ENCODE measurements at places on chromosomes 5 and 9.

- peak; percentile 15 for DNase-seq
Observed at GRCh38 chr9:70484232-70485130, 70.0 kb upstream of the KLF9 start.

GRCh38 chr5:155015239-155015638 lies 1.7 kb downstream of the KIF4B start:
- DNase-seq = no peak

- no peak for DNase-seq
Observed at GRCh38 chr5:2538169-2538568, 213.3 kb downstream of the IRX2 start.

DNA sequence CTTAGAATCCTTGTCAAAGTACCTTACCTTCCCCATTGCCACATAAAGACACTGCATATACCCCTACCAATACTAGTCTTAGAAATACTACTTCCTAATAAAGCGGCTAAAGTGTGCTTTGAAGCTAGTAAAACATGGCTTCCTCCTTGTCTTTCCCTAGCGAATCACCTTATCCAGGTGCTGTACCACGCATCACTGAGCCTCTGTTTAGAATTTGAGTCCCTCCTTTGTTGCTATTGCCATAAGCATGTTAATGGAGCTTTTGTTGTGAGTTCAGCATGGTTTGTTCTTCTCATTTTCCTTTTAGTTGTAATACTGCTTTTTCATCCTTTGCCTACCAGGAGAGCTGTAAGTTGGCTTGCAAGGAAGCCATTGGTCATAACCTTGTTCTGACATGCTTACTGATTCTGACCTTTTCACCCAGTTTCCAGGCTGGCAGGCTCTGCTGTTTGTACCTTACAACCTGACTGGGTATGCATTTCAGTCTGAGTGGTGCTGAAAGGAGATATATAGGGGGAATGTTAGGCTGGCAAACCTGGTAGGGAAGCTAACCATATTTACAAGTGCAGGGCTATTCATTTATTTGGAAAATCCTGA lies 49.8 kb downstream of the LMNB1 start:
- no peak for DNase-seq

DNA sequence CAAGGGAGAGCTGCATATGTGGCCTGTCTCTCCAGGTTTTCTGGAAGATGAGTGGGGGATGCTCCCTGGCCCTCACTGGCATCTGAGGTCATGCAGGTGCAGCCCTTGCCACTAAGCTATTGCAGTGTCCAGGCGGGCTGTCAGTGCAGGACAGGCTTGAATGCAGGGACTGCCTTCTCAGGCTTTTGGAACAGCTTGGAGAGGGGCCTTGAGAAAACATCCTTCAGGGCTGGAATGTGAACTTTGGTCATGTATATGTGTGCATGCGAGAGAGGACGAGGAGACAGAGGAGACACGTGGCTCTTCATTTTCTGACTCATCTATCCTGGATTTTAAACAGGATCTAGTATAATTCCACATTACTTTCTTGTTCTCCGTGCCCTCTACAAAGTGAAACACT lies 90.3 kb downstream of the MACROH2A1 start:
- DNase-seq = no peak

GRCh38 chr9:106877345-106877744 lies 14.4 kb downstream of the ZNF462 start:
- no peak for DNase-seq

DNA sequence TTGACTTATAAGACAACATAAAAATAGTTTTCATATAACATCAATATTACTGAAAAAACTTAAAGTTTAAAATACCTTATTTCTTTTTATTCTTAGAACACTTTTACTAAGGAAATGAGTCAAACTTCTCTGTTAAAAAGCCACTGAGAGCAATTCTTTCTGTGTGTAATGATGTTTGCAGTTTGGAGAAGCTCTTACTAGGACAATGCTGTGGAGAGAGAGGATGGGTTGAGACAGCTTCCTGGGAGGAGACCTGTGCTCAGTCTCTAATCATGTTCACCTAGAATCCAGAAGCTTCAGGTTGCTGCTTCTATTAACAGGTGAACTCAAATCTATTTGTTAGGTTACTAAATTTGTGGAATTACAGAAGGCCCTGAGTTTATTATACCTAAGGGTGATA lies 198.5 kb downstream of the DNAH5 start:
- DNase-seq = no peak

DNA sequence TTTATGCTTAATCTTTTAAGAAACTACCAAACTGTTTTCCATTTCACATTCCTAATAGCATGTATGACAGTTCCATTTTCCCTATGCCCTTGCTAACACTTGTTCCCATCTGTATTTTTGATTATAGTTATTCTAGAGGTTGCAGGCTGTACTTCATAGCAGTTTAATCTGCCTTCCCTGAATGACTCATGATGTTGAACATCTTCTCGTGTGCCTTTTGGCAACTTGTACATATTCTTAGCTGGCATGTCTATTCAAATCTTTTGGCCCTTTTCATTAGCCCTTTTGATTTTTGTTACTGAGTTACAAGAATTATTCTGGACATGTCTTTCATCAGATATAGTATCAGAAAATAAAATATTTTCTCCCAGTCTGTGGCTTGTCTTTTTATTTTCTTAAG lies 320.3 kb downstream of the DIRAS2 start:
- no peak for DNase-seq

GRCh38 chr9:132557159-132557558 lies 25.2 kb upstream of the BARHL1 start:
- no peak for DNase-seq

- DNase-seq = no peak
Observed at GRCh38 chr9:106960258-106960657, 97.3 kb downstream of the ZNF462 start.

- no peak for DNase-seq
Observed at GRCh38 chr5:132110930-132111329, 37.3 kb downstream of the CSF2 start.

DNA sequence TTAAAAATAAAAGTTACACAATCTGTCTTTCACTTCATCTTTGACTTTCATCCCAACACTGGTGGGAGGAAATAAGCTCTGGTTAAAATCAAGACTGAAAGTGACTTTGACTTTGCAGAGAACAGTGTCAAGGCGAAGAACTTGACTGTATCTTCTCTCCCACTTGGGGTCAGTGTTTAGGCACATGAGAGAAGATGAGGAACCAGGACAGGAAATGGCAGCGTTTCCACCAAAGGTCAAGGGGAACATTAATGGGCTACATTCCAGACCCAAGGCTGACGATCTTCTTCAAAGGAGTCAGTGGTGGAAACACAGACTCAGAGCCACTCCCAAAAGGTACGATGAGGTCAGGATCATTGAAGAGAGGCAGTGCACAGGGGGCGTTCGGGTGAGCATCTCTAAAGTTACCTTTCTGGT lies 409.5 kb downstream of the ARHGEF28 start:
- DNase-seq = no peak

DNA sequence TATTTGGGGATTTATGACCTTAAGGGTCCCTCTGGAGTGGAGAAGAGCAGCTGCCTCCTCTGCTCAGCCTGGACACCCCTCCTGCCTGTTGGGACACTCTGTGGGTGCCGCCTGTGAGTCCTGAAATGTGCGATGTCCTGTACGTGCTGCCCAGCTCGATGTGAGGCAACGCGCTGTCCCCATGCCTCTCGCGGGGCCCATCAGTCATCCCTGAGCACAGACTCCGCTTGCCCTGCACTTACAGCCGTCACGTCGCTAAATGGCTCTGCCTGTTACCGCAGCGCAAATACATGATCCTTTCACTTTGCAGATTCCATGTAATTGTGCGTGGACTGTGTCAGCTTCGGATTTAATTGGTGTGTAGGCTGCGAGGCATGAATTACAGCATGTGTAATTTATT lies 27.1 kb downstream of the IRX4 start:
- no peak for DNase-seq

DNA sequence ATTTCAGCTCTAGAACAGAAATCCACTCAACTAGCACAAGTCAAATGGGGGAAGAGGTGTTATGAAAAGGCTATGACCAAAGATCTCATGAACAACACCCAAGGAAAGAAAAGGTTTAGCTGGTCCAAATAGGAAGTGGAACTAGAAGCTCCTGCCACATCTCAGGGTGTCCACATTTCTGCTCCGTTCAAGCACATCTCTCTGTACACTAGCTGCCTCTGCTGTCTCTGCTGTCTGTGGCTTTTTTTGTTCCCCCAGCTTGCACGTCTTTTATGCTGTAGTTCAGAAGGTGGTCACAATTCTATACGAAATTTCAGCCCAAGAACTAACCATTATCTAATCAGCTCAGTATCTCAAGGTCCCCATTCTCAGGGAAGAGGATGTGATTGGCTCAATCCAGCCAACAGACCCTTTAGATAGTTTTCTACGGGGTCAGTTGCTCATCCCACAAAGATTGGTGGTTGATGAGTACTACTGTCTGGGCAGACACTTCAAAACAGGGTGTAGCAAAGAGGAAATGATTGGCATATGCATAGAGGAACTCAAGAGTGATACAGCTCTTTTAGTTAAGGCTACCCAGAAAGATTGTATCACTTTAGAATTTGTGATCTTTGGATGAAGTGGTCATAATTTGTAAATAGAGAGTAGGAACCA lies 44.0 kb downstream of the FANCC start:
- DNase-seq = no peak

- DNase-seq = no peak
Observed at GRCh38 chr9:127204771-127205470, 59.7 kb upstream of the GARNL3 start.

GRCh38 chr5:151110992-151111391 lies 30.2 kb upstream of the TNIP1 start:
- DNase-seq = no peak

DNA sequence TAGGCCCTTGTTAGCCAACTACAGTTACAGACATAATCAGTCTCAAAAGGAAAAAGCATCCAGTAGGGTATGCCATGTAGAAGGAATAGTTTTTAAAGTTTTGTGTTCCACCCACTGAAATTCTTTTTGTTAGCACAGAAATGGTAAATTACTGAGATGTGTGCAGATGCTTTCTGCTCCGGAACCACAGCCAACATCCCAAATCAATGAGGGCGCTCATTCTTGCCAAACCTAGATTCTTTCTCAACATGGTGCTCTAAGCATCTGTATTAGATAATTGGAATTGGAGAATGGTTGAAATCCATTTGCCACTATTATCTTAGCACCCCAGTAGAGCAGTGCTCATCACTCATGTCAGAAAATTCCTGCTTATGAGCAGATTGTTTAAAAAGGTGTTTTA lies 127.8 kb downstream of the SEC61B start:
- no peak for DNase-seq

DNA sequence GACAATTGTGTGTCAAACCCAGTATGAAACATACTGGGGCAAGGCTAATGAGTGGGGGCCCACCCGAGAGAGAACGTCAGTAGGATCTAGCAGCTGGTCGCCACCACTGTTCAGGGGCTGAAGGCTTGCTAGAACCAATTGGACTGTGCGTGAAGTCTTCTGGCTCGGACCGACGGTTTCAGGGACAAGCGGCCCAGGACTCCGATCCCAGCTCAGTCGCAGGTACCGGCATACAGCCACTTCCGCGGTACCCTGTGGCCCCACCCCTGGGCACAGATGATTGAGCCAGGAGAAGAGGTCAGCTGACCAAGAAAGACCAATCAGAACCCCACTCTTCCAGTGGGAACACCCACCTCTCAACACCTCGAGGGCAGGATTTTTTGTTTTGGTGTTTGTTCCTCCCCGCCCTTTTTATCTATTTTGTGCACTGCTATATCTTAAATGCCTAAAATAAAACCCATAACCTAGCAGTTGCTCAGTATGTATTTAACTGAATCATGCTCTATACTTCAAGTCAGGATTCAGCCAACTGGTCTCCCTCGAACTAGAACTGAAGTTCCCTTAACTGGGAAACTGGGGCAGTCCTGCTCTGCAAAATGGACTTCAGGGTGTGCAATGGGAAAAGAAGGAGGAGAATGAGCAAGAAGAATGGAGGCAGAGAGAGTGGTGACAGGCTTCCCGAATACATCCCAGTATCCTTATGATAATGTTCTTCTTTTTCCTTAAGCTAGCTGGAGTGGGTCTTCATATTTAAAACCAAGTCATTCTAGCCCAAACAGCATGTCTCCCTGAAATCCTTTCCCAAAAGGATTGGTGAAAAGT lies 21.1 kb upstream of the CPEB4 start:
- DNase-seq = peak; percentile 84

- no peak for DNase-seq
Observed at GRCh38 chr9:121206516-121207370, 5.1 kb upstream of the RAB14 start.

- no peak for DNase-seq
Observed at GRCh38 chr5:37881359-37881758, 41.5 kb upstream of the GDNF start.

GRCh38 chr9:3200331-3200774 lies 325.4 kb downstream of the RFX3 start:
- no peak for DNase-seq

DNA sequence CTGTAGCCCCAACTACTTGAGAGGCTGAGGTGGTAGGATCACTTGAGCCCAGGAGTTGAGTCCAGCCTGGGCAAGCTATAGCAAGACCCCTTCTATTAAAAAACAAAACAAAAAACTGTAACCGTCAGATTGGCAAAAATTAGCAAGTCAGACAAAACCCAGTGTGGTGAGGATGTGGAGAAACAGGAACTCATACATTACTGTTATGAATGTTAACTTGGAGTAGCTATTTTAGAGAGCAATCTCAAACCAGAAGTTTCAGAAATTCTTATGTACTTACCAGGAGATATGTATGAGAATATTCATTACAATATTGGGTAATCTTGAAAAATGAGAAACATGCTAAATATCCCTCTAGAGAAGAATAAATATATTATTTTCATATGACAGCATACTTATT lies 120.3 kb downstream of the INVS start:
- DNase-seq = no peak

DNA sequence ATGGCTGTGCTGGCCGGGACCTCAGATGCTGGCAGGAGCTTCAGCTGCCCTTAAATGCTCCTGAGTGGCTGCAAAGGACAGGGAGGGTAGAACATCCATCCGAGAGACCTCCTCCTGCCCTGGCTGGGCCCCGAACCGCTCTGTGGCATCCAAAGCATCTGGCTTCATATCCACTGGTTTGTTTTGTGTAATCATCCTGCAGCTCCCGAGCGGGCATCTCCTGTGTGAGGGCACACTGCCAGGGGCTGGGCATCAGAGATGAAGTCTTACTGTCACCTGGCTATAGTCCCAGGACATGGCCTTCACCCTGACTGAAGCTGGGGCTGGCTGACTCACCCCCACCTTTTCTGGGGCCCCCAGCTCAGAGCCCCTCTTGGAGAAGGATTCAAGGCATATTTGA lies 18.5 kb upstream of the NTNG2 start:
- DNase-seq = no peak

DNA sequence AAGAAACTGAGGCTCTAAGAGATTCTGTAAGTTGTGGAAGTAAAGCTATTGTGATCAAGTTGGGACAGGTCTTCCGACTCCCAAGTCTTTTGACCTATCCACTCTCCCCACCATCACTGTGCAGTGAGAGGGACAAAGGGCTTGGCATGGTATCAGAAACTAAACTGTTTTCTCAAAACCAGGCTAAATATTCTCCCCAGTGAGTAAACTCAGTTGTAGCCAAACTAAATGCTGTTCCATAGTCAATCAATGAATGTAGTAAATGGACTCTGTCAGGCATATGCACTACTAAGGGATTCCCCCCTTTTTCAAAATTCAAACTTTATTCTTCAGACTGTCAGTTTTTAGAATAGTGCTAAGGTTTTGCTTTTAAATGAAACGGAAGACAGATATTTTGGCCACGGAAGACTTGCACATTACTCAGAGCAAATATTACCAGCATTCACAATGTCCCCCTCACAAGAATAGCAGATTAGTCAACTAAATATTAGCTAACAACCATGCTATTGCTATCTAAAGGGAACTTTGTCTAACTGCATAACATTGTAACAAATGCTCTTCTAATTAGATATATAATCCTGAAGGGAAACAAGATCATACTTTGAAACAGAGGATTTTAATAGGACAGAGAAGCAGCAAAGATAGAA lies 7.1 kb downstream of the PRKAA1 start:
- DNase-seq = no peak

- DNase-seq = no peak
Observed at GRCh38 chr5:41067714-41068568, 3.2 kb downstream of the MROH2B start.
